Activated CD4-positive, alpha-beta T cell treated with anti-CD3 and anti-CD28 coated beads for 1 hour (primary cell): ENCODE measurements at places on chromosomes 12 and 14.

DNA sequence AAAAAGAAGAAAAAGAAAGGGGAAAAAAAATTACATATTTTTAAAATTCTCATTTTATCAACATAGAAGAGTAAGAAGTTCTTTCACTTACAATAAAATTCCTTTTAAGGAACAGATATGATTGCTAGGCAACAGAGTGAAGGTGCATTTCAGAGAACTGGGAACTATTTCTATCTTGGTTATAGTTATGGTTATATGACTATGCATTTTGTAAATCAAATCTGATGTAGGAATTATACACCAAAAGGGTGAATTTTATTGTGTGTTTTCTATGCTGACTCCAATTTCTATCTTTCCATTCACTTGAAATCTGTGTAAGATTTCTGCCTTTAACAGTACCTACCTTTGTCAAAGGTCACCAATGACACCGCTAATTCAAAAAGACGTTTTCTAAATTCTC lies 50.1 kb downstream of the HNRNPC start:
- no peak for DNase-seq

DNA sequence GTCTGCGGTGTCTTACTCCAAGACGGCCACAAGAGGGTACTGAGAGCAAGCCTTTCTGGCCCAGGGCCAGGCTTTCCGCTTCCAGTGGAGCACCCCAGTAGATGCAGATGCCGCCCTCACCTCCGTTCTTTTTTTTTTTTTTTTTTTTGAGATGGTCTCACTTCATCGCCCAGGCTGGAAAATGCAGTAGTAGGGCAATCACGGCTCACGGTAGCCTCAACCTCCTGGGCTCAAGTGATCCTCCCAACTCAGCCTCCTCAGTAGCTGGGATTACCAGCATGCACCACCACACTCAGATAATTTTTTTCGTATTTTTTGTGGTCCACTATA lies 5.6 kb upstream of the LBHD2 start:
- peak; percentile 66 for DNase-seq

GRCh38 chr12:107558141-107558815 lies 127.3 kb upstream of the PWP1 start:
- no peak for DNase-seq

GRCh38 chr12:21257172-21257571 lies 77.5 kb downstream of the SLCO1A2 start:
- DNase-seq, result no peak

DNA sequence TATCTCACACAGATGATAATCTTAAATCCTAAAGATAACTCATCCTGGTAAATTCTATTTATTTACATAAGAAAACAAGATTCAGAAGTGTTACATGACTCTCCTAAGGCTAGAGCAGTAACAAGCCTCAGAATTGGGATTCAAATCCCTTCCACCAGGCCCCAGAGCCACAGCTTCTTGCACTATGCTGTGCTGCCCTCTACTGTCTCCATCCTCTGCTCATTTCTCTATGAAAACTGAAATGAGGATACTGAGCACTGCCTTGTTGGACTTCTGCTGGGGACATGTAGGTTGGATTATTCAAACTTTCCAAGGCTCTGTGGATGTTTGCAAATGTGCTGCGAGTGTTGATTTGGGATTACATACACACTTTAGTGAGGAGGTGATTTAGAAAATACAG lies 23.5 kb upstream of the C12orf50 start:
- DNase-seq, result no peak

DNA sequence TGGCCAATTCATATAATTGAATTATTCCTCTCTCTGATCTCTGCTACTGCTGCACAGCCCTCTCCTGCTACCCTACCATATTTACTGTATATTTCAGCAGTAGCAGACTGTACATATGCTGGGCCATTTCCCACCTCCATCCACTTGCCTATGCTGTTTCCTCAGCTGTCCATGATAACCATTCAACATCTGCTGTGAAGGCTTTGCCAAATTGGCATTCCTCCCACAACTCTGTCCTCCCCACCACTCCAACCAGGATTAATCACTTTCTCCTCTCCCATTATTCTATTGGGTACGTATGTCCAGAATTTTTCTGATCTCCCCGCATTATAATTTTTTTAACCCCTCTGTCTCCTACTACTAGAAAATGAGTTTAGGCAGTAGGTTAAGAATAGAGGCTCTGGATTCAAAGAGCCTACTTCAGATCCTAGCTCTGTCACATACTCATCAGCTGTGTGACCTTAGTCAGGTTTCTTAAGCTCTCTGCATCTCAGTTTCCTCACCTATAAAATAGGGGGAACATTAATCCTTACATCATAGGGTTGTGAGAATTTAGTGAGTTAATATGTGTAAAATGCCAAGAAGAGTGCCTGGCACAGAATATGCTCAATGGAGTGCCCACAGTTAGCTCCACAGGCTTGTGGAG lies 123.3 kb downstream of the KICS2 start:
- DNase-seq, result no peak

DNA sequence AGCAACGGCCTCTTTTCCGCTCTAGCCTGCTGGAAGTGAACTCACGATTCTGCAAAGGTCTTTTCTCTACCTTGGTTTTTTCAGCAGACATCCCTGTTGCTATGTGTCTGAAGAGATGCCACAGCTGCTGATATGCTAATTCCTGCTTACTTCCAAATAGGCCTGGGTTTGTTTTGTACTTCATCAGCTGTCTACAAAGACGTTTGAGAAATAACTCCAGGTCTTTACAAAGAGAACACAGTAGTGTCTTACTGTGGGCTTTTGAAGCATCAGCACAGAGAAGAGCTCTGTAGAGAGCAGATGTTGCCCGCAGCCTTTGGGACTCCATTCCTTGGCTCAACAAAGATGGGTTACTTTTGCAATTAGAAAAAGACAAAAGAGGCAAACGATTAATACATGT lies 1366.5 kb downstream of the AACS start:
- no peak for DNase-seq

DNA sequence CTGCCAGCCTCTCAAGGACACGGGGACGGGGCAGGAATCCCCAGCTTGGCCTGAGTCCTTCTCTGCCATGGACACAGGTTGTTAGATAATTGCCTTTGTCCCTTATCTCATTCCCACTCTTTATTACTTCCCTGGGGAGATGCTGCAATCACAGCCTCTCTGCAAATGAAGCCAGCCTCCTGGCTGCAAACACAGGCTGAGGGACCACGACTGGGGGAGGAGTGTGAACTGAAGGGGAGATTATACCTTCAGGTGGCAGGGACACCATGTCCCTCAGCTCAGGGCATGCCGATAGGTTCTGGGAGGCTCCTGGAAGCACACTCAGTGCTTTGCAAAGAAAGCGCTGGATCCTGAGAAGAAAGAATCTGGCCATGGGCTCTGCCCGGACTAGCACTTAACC lies 16.1 kb upstream of the CHGA start:
- DNase-seq, result no peak

DNA sequence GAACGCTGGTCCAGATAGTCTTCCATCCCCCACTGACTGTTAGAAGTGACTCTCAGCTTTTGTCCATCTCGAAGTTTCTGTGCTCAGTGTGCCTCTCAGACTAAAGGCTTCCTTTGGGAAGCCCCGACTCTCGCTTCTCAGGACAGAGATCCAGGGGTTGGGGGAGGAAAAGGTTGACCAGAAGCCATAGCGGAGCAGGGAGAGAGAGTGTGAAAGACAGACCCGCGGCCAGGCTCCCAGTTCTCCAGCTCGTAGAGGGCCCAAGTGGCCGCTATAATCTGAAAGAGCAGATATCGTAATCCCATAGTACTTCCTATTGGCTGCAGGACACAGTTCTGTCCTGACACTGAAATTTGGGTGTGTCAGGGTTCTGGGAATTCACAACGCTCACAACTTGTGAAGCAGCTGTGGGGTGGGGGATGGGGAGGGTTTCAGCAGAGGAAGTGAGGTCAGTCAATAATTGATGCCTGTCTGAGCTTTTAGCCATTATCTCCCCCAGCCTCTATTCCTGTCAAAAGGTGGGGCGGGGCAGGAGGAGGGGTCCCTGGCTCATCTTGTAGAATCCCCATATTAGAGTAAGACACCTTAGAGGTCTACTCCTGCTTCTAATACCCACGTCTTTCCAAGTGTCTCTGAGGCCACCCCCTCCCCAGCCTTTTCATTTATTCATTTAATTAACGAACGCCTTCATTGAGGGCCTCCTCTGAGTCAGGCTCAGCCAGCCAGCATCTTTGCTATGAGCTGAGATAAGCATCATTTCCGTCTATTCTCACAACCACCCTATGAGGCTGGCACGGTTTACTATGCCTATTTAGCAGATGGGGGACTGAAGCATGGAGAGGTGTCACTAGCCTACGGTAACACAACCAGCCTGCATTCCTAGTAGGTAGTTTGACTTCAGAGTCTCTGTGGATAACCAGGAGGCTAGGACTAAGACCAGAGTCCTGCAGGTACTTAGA lies 1.6 kb upstream of the ACVRL1 start:
- no peak for DNase-seq

- no peak for DNase-seq
Measured at GRCh38 chr14:38808734-38809455, 294.1 kb downstream of the SEC23A start.

DNA sequence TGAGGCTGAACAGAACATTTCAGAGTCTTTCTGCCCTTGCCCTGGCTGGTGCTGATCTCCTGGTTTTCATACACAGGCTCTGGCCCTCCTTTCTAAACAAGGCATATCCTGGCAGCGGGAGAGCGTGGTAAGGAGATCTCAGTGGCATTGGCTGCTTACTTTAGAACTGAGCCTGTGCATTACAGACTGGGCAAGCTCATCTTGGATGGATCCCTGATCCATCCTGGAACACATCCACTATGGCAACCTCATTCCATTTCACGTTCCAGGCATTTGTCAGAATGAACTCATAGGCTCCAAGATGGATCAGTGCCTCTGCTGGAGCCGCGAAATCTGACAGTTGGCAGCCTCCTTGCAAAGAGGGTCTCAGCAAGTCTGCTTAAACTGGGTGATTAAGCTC lies 224.5 kb upstream of the PELI2 start:
- DNase-seq, result no peak

- DNase-seq, result no peak
Measured at GRCh38 chr14:81529391-81529790, 4.3 kb downstream of the SEL1L start.

GRCh38 chr12:49854976-49855375 lies 12.1 kb upstream of the BCDIN3D start:
- DNase-seq, result no peak

GRCh38 chr12:88549929-88550328 lies 30.3 kb downstream of the KITLG start:
- DNase-seq, result no peak

DNA sequence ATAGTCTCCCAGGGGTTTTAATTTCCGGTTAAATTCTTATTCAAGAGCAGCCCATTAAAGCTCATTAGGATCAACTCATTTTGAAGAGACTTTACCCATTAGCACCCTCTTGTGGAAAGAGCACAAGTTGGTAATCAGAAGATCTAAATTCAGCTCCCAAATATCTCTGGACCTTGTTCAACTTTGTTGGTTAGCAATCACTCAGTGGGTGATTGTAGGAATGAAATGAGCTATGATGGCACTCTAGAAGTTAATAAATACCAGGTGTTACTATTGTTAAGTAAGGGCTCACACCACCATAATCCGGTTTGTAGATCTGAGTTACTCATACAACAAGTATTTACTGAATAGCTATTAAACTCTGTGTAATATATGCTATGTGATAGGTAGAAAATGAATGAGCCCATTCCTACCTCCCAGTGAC lies 42.9 kb downstream of the TRIP11 start:
- DNase-seq, result no peak

GRCh38 chr14:24136684-24137528 lies 912 bp downstream of the PSME1 start:
- no peak for DNase-seq

GRCh38 chr12:86139671-86140070 lies 116.5 kb downstream of the MGAT4C start:
- no peak for DNase-seq

GRCh38 chr12:26750531-26751175 lies 82.3 kb downstream of the ITPR2 start:
- no peak for DNase-seq

GRCh38 chr12:123938679-123939480 lies 33.8 kb downstream of the CCDC92 start:
- DNase-seq, result no peak

- DNase-seq, result no peak
Measured at GRCh38 chr12:109831365-109831764, 1.8 kb downstream of the TRPV4 start.

GRCh38 chr12:106729611-106730010 lies 44.9 kb upstream of the RIC8B start:
- DNase-seq, result no peak

DNA sequence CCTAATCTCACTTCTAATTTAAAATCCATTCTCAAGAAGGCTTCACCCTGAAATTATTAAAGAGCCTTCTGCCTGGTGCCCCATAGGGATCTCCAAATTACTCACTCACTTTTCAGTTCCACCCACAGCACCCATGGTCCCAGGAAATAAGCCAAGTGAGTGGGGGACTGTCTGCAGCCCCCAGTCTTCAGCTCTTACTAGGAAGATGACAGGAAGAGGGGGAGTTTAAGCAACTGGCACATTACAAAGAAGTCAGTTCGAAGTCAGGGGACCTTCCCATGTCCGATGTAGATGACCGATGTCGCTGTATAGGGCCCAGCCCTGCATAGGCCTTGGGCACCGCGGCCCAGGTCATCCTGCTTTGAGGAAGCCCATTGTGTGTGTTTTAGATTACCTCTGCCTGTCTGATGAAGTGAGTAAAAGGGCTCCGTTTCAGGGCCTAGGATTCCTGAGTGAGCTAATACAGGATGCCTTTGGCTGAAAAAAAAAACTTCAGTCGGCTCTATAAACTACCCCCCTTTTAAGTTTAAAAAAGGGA lies 1.9 kb downstream of the ACTN1 start:
- no peak for DNase-seq

GRCh38 chr12:123442774-123443173 lies 6.3 kb upstream of the RILPL2 start:
- DNase-seq, result no peak

- no peak for DNase-seq
Measured at GRCh38 chr12:65496617-65497016, 218.1 kb downstream of the MSRB3 start.

DNA sequence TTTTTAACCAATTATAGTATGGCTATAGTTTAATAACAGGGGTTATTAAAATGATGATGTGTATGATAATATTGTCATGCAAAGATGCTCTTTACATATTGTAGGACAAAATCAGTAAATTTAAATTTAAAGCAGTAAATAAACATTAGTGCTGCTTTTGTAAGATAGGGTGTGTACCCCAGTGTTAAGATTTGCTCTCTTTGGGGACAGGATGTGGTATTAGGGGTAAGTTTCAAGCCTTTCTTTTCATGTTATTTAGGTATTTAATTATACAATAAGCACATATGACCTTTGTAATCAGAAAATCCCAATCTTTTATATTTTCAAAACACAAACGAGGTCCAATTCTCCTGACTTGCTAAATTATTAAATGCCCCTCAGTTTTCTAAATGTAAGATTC lies 39.7 kb upstream of the RPH3A start:
- no peak for DNase-seq

DNA sequence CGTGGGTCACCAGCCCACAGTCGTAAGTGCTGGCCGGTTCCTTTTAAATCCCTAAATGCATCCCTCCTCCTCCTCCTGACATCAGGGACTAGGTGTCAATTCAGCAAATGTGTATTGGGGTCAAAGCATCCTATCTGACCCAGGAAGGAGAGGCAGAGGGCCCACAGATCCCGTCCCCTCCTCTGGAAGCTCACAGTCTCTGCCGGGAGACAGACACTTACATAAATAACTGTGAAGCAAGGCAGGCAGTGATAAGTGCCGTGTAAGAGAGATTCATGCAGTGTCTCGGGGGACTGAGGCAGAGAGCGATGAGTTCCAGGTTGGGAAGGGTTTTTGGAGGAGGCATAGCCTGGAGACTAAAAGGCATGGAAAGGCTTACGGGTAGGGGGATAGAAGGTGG lies 44.1 kb downstream of the HRK start:
- DNase-seq, result no peak
